NCI-H2081 (cell line): ENCODE measurements at places on chromosomes 11 and 22.

DNA sequence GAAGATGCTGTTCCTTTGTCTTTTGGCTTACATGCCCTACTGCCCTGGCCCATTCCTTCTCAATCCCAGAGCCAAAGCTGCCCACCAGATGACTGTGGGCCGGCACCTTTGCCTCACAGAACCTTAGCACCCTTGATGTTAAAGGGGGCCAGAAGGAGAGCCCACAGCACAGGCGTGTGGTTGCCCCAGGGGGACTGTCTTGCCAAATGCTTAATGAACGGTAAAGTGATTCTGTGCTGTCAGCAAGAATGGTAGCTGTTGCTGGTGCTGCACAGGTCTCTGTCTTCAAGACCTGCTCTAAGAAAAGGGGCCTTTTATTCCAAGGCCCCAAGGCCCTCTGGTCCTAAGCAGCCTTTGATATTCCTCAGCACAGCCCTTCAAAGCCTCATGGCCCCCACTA lies 113.3 kb downstream of the MORC2 start:
- DNase-seq = no peak

DNA sequence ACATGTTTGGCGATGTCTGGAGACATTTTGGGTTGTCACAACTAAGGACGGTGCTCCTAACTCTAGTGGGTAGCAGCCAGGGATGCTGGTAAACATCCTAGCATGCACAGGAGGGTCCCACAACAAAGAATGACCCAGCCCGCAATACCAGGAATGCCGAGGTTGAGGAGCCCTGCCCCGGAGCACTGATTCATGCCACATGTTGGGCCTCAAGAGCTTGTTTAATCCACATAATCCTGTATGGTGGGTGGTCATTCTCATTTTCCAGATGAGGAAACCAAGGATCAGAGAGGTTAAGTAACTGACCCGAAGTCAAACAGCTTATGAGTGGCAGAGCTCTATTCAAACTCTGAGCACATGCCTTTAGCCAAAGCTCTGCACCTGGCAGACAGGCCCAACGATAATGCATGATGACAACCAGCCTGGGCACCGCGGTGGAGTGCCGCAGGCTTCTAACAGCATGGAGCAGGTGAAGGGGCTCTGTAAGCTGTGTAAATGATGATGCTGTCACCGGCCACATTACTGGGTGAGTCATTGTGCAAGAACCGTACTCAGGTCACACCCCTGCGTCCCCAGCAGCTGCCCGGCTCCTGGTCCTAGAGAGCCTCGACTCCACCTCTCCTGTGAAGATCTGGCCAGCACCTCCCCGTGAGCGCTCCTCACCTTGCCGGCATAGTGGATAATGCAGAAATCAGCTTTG lies 58.6 kb downstream of the APOL1 start:
- no peak for DNase-seq

GRCh38 chr22:42317008-42317407 lies 46.6 kb upstream of the TCF20 start:
- DNase-seq = no peak

GRCh38 chr11:119341222-119342022 lies 739 bp upstream of the C1QTNF5 start:
- no peak for DNase-seq

DNA sequence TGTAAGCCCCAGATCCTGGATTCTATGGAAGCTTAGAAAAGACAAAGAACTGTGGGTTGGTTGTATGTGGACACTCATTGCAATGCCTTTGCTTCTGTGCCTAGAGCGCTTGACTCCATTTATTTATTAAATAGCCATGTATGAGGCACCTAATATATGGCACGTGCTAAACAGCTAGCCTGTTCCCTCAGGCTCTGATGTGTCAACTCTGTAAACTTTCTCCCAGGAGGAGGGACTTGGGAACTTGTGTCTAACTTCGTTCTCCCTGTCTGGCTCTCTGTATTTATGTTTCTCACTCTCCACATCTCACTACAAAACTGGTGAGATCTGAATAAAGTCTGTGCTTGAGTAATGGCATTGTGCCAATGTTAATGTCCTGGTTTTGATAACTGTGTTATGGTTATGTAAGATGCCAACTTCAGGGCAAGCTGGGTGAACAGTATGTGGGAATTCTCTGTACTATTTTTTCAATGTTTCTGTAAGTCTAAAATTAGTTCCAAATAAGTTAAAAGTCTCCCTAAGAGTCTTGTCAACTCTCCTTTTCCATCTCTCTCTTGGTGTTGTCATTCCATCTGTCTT lies 34.1 kb upstream of the ZBTB16 start:
- DNase-seq = no peak

DNA sequence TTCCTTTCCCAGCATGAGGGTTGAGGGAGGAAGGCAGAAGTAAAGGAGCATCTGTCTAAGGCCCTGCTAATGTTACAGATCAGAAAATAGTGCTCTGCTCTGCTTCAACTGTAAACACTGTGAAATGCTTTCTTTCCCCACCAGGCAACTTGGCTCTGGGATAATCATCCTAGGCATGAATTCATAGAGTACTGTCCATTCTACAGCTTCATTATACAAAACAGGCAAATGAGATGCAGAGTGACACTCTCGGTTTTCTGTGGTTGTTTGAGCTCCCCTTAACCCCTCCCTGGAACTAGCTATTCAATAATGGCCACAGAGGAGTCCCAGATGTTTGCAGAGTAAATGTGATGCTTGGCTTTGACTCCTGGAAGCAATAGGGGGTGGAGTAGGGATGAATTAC lies 184.3 kb upstream of the CTSC start:
- peak; percentile 21 for DNase-seq

DNA sequence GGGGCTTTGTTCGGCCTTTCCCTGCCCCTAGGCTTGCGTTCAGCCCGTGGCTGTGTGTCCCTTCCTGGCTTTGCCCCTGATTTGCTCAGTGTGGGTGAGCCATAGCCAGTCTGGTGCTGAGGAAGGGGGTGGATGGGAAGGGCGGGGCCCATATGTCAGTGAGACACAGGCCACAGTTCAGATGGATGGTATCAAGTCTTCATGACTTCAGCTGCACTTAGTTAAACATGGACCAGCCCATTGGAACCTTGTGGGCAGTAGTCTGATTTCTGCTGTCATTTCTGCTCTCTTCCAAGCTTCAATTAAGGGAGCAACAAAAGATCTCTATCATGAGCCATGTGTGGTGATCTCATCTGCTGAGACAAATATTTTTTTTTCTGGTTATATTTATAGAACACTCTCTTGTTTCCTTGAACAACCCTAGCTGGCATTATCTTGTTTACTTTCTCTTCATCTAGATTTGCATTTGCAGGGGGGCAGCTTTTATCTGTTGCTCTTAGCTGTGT lies 21.6 kb upstream of the PEX26 start:
- no peak for DNase-seq

DNA sequence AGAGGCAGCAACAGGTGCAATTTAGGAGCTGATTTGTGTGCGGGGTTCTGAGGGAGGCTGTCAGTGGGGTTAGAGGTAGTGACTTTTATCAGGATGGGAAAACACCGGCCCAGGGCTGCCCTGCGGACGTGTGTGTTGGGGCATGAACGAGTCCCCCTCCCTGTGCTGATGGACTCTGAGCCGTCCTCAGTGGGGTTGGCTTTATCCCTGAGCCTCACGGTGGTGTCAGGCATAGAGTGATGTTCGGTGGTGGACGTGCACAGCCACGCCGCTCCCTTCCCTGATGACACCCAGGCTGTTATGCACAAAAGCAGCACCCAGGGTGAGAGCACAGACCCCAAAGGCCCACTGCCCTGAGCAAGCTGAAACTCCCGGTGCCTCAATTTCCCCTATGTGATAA lies 809.1 kb downstream of the BRD1 start:
- no peak for DNase-seq

DNA sequence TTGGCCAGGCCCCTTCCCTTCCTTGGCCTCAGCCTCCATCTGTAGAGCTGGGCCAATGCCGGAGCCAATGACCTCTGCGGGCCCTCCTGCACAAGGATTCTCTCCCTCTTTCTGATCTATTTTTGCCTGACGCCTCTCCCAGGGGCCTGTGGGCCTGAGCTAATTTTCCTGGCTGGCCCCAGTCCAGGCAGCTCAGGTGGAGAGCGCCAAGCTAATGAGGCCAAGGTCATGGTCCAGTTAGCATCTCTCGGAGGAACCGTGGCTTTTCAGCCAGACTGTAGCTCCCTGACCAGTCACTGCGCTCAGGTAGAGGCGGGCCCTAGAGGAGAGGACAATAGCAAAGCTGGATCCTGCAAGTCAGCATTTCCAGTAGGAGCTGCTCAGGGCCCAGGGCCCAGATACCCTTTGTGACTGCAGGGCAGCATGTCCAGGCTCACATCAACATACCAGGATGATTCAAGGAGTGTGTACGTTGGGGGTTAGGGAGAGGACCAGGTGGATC lies 43.5 kb downstream of the APOL3 start:
- DNase-seq = no peak

- no peak for DNase-seq
These were observed 18.1 kb downstream of the PPP6R2 start for GRCh38 chr22:50361222-50361621.

DNA sequence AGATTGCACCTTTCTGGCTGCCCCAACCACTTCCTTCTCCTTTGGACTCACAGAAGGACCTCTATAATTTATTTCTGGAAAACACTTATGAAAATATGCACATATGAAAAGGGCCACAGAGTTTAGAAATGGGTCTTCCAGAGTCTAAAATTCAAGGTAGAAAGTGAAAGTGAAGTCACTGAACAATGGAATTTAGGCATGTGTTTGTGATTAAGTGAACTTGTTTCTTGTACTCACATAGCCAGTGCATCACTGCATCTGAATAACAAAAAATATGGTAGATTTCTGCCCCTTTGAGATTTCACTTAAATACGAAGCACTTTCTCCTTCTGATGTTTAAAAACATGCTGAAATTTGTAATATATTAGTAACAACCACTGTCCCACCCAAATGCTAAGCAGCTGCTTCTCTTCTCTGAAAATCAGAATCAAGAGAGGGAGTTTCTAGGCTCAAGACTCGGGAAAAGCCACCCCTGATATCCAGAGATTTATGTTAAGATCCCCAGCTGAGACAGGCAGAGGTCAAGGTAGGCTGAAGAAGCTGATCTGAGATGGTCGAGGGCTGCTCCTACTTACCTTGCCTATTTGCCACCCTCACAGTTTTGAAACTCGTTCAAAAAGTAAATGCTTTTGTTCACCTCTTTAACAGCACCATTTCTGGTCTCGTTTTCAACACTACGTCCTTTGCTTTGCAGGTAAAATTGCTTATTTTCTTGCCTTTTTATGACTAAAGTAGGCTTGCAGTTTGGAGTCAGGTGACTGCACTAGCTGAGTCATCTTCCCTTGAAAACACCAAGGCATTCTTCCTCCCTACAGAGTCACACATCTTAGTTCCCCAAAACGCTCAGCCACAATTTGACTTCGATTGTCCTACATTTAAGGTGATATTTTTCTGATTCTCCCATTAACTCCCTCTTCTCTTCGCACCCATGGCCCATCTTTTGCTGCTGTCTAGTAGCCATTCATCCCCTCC lies at the start of gene XKR3:
XKR3 (minus strand) TSS at position 696 of the 972 bp plus-strand sequence. CDS start 17,338 bp downstream, outside the sequence.
- no peak for DNase-seq

- no peak for DNase-seq
These were observed 38.2 kb downstream of the KIAA0930 start for GRCh38 chr22:45202333-45203149.

GRCh38 chr22:39314251-39314971 lies 5.0 kb downstream of the RPL3 start:
- DNase-seq = no peak

GRCh38 chr11:30467176-30467575 lies 119.0 kb downstream of the MPPED2 start:
- DNase-seq = no peak

- DNase-seq = no peak
These were observed 122.4 kb upstream of the HSD17B12 start for GRCh38 chr11:43558146-43558545.

DNA sequence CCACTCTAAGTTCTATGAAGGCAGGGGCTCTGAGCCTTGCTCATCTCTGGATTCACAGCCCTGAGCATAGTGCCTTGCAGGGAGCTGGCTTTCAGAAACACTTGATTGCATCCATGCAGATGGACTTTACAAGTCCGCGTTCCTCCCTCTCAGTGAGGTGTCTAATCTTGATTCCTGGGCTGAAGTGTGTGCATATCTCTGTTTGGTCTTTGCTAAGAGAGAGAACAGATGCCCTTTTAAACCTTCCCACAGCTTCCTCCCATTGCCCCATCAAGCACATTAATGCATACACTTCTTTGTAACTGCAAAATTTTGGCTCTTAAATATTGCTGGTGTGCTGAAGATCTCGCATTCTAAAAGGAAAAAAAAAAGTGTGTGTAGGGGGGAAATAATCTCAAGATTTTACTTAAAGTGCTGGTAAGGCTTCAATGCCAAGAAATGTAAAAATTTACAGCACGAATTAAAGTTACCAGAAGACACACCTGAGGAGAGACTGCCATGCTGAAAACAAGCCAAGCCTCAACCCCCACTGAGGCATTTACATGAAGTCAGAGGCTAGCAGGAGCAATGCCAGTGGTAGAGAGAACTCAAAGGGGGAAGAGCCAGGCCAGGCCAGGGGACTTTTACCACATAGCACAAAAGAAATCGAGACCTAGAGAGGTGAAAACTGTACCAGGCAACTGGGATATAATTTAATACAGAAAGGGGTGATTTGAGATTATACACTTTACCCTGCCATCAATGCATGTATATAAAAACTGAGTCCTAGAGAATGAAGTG lies 492.1 kb downstream of the SOX6 start:
- no peak for DNase-seq

DNA sequence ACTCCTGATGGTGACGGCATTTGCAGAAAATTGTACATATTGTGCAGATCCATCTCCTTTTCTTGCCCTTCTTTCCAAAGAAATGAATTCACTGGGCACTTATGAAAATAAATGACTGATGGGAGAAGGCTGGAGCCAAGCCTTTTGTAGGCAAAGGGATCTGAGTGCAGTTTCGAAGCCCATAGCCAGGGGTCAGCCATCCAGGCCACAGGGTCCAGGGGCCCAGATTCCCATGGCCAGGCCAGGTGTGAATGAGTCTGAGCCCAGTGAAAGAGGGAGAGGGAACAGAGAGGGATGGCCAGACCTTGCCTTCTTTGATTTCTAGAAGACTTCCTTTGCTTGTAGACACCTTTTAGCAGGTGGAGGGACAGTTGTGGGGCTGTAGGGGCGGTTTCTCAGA lies 209.1 kb downstream of the KIRREL3 start:
- DNase-seq = no peak

DNA sequence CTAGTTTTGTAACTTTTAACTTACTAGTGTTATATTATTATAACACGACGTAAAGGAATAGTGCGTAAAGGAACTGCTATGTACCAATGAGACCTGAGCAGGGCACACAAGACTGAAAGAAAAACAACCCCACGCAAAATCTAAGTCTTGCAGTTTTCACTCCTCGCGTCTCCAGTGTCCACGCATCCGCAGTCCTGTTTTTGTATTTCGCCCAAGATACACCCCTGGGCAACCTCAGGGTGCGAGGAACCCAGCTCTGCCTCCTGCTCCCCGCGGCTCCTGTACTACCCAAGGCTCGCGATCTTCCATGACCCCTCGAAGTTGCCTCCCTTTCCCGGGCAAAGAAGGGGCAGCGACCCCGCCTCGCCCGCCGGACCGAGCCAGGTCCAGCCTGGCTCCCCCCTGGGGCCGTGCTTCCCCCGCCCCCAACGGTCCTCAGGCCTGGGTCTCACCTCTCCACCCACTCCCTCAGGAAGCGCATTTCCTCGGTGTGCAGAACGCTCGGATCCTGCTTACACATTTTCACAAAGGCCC lies 393 bp downstream of the ST13 start:
- DNase-seq = peak; percentile 0
